ENCODE measurements at places on chromosomes 2 and 18.

- no peak for DNase-seq
Measured at GRCh38 chr18:37669991-37670534, 104.5 kb upstream of the CELF4 start.

DNA sequence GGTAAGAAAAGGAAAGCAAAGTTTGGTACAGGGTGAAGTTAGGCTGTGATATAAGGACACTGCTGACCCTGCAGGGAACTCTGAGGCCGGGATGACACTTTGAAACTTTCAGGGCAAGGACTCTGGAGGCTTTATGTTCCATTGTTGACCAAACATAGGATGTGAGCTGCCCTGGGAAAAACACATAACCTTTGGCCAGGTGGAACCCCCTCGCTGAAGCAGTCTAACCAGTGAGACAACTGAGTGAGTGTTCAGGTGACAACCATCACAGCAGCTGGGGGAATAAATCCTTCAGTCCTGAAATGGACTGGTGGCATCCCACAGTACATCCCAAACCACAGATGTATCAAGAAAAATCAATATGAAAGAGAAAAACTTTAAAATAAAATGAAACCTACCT, 280.9 kb upstream of the CDH2 start:
- no peak for DNase-seq

- DNase-seq, result no peak
Measured at GRCh38 chr18:29439398-29439797, 1262.5 kb upstream of the CDH2 start.

DNA sequence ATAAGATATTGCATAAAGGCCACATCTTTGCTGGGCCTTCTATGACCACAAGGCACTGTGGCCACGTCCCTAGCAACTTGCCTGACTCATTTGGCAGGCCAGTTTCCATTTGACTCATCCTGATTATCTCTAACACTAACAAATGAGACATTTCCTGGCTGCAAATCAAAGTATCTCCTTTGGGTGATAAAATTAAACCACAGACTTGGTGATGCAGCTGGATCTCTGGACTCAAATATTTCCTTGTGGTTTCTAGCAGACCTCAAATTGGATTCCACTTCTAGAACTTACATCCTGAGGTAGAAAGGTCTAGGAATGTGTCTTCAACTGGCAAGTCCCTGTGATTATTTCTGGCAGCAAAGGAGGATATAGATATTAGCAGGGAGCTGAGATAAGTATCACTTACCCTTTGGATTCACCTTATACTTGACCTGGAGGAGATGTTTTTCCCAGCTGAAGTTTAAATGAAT, 167.9 kb upstream of the NXPH2 start:
- no peak for DNase-seq

- DNase-seq, result peak; percentile 56
Measured at GRCh38 chr2:9708683-9709538, 78.1 kb upstream of the YWHAQ start.

DNA sequence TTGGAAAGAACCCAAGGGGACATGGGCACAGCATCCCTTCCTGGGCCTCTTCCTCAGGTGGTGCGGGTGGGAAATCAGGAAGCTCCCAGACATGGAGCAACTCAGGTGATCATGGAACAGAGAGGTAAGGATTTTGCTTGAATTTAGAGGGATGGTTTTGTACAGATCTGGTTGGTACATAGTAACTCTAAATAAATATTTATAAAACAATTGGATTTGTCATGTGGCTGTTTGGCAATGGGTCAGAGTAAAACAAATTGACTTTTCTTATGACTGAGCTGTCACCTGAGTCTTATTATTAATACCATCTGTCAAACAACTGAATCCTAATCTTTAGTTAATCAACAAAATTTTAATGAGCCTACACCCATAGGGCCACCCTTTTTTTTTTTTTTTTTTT, 19.4 kb upstream of the TMEM178A start:
- DNase-seq, result no peak

- no peak for DNase-seq
Measured at GRCh38 chr2:8486141-8486540, 195.7 kb upstream of the ID2 start.

- DNase-seq, result no peak
Measured at GRCh38 chr2:42947809-42948600, 155.6 kb upstream of the HAAO start.

- DNase-seq, result no peak
Measured at GRCh38 chr2:158112992-158113391, 11.3 kb downstream of the UPP2 start.

GRCh38 chr2:80329491-80329890, 24.9 kb upstream of the LRRTM1 start:
- no peak for DNase-seq

DNA sequence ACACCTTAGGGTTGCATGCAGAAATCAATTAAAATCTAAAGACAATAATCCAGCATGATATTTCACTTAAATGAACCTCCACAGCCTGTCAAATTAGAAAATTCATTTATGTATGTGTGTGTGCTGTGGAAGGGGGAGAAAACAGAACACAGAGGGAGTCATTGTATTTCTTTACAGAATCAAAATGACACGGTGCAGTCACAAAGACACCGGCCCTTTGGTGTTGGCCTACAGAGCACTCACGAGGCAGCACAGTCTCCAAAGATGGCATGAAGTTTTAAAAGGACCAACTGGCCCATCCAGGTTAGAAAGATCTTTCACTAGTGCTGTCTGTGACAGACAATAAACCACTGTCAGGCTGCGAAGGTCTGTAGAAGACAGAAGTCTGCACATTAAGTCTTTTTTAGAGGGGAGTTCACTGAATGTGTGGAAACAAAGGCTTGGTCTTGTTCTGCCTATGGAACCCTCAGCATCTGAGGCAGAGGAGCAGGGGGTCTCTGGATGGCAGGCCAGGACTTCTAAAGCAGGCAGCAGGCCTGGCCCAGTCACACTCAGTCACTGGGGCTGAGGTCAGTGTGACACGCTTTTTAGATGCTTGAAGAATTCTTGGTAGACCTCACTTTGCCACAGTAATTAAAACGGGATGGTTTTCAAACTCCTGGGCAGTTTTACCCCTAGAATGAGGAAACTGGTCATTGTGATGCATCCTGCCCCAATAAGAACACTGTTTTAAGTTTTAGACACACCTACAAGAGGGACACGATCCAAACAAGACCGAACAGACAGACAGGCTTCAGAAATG, 184.9 kb downstream of the AFF3 start:
- DNase-seq, result no peak

GRCh38 chr2:195238379-195238778, 418.6 kb upstream of the SLC39A10 start:
- DNase-seq, result no peak

DNA sequence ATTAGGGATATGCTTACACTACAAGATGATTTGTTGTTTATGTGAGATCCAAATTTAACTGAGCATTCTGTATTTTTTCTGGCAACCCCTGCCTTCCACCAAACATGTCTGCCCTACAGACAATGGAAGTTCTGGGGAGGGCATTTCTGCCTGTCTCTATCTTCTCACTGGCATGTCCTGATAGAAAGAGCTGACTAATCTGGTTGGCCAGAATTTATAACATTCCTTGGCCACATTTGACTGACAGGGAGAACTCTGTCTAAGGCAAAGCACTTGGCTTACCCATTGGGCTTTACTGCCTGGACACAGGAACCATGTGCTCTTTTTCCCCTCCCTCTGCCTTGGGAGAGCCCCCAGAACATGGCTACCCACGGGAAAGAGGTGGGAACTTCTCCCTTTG, 70.6 kb upstream of the TMEM178A start:
- DNase-seq, result no peak

DNA sequence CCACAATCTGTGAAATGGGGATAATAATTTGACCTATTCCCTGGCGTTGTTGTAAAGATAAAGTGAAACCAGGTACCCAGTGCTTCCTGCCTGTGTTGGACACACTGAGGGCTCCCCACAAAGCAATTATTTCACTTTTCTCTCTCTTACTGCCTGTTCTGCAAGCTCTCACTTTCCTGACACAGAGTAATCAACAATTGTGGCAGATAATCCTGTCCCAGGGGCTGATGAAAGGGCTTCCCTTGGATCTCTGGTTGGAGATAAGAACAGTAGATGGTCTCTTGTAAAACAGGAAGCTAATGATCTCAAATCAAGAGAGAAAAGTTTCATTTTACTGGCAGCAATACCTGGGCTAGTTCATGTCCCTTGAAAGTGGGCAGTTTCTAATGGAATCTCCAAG, 190.4 kb upstream of the EPHA4 start:
- no peak for DNase-seq

DNA sequence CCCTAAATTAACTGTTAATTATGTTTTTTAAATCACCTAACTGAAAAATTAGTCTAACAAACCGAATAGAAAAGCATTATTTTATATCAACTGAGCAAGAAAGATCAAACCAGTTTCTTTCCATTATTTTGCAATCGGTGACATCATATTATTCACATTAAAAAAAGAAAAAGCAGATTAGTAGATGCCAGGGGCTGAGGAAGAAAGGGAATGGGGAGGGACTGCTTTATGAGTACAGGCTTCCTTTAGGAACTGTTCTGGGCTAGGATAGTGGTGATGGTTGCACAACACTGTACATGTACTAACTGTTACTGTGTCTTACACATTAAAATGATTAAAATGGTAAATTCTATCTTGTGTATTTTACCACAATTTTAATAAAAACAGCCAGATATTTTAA, 59.3 kb downstream of the COBLL1 start:
- no peak for DNase-seq

DNA sequence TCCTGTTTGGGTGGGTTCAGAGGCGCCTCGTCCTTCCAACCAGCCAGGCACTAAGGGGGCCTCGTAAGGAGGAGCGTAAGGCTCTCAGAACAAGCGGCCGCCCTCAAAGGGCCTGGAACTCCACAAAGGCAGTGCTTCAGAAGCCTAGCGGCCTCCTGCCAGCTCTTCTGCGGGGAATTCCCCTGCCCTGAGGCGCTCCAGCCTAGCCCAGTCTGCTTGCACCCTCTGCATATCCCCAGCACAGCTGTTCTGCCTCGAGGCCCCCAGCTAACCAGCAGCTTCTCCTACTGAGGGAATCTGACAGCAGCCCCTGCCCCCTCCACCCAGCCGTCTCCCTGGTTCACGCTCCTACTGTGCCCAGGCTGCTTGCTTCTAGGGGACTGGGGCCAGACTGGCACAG, 265.9 kb downstream of the TFCP2L1 start:
- no peak for DNase-seq

DNA sequence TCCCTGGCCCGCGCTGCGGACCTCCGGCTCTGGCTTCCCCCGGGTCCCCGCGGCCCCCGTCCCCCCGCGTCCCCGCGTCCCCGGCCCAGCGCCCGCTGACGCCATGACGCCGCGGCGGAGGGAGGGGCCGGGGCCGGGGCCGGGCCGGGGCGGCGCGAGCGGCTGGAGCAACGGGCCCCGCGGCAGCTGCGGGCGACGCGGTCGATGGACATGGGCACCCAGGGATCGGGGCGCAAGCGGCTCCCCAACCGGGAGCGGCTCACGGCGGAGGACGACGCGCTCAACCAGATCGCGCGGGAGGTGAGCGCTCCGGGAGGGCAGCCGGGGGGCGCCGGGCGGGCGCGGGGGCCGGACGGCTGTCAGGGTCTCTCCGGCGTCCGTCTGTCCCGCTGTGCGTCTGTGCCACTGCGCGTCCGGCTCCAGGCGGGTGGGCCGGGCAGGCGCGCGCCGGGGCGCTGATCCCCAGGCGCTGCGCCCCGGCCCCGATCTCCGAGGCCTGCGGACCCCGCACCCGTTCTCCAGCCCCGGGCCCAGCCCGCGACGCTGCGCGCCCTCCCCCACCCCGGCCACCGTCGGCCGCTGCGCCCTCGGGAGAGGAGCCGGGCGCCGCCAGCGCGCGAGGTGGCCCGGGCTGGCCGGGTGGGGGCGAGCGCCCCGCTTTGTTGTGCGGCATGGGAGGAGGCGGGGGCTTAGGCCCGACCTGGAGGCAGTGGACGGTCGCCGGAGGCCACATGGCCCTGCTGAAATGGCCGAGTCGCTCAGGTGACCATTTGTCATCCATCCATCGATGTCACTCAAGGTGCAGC, at the start of gene LRRFIP1:
Gene LRRFIP1 (plus strand): TSS at position 147 of the 806 bp plus-strand sequence. CDS start 58 bp downstream, at position 205.
- no peak for DNase-seq

DNA sequence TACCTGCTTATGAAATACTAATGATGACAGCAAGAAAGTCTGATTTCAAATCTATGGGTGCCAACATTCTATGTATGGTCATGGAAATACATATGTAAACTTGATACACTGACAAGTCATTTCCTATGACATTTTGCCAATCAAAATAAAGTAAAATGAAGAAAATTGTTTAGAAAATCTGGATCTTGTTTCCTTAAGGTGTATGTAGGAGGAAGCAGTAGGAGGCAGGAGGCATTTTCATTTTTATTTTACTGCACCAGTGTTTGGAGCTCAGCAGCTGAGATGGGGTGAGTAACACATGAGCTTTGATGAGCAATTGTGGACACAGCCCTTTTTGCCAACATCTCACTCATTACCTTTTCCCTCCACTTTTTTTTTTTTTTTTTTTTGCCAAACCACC, 167.0 kb downstream of the AFF3 start:
- DNase-seq, result no peak

DNA sequence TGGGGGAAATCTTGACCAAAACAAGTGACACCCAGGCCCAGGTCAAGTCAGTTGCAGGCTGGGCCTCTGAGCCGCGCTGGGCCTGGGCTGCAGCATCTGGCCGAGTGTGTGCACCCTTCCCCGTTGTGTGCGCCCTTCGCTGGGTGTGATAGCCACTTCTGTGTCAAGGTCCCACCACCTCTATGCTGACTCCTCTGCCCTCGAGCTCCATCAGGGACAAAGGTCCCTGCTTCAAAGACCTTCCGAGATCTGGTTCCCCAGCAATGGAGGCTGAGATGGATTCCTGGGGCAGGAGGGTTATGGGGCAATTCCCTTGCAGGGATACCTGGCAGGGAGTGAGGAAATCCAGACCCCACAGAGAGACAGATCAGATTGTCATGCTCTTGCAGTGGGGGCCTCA, 93.6 kb downstream of the PIEZO2 start:
- no peak for DNase-seq

DNA sequence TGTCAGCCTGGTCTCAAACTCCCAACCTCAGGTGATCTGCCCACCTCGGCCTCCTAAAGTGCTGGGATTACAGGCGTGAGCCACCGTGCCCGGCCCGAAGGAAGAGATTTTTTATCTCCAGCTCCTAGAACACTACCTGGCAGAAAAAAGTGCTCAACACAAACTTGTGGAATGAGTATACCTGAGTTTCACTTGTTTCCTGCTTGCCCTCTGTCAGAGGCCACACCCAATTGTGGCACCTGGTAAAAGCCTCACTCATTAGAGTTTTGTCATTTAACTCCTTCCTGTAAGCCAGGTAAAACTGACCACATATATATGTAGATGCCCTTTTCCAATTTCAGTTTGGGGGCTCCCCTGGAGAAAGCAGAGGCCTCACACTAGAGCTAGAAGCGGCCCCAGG, 42.2 kb upstream of the RTN4 start:
- no peak for DNase-seq

DNA sequence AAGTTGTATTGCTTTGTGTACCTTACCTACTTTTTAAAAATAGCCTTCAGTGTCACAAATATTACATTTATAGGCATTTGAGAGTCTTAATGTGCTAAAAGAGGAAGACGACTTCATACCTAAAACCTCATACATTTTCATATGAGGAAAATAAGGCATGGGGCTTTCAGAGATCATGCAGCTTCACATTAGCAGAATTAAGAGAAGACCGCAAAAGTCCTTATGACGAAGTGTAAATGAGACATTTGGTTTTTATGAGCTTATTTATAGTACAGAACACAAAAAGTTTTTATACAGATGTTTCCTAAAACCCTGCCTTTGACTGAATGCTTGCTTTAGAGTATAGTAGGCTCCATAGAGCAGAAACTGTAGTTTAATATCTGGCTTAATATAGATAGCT, 10.1 kb upstream of the CCDC138 start:
- no peak for DNase-seq
